ENCODE measurements at places on chromosomes 11 and 22.
A peak's percentile ranks its signal among the peaks of the same experiment; 100 is the strongest.

GRCh38 chr11:27719546-27719925, 19.3 kb upstream of the BDNF start:
- H3K27me3 ChIP-seq: peaks cover 15% of the 10 kb centered on the region
- H3K4me3 ChIP-seq: peak overlapping the region; percentile 77
- H3K4me1 ChIP-seq: peaks cover 24% of the 10 kb centered on the region
- DNase-seq: no peak
- no peaks in the 10 kb centered on the region for H3K36me3 ChIP-seq
- H3K27ac ChIP-seq: no peak overlapping the region

DNA sequence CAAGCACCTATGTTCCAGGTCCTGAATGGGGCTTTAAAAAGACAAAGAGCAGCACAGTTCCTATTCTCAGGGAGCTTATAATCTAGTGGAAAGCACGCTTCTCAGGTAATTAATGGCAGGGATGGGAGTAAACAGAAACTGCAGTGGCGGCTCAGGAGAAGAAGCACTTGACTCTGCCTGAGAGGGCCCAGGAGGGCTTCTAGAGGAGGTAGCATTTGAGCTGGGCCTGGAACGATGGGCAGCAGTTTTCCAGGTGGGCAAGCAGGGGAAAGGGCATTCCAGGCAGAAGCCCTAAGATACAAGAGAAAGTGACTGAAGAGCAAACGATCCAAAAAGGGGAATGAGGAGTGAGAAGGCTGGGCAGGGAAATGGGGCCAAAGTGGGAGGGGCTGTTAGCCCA, 37.1 kb upstream of the CHST1 start:
- peaks cover 33% of the 10 kb centered on the region for H3K4me1 ChIP-seq
- H3K27me3 ChIP-seq: peaks cover 2% of the 10 kb centered on the region
- peak overlapping the region; percentile 15 for H3K27ac ChIP-seq
- peaks cover 3% of the 10 kb centered on the region for H3K36me3 ChIP-seq

DNA sequence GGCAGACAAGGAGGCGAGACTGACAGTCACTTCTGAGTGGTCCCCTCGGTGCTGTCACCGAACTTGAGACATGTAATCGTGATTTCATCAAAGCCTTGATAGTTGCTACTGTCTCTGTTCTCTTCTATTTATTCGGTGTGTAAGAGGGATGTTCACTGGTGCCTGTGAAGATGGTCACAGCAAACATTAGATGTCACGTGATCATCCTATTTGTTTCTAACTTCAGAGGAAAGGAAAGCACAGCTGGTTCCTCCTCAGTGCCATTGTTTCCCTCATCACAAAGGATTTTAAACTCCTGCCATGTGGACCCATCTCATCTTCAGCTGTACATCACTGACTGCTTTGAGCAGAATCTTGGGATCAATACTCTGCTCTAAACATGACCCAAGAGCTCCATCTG, 73.1 kb upstream of the CLMP start:
- H3K4me1 ChIP-seq: peaks cover 35% of the 10 kb centered on the region
- H3K4me3 ChIP-seq: no peak overlapping the region
- peak overlapping the region; percentile 70 for H3K27ac ChIP-seq
- H3K27me3 ChIP-seq: peaks cover 2% of the 10 kb centered on the region
- DNase-seq: no peak

DNA sequence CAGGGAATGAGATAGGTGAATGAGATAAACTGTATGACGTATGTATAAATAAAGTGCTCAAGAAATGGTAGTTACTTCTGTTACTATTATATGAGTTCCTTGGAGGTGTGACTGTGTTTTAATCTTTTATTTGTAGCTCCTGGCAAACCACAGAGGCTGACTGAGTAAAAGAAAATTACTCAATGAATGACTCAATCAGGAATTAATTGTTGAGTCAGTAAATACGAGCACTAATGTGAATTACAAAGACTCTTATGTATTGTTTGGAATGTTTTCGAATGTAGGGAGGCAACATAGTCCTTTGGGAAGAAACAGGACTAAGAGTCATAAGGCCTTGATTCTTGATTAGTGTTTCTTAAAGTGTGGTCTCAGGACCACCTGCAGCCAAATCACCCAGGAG, 51.1 kb upstream of the BLID start:
- H3K4me1 ChIP-seq: no peaks in the 10 kb centered on the region
- no peaks in the 10 kb centered on the region for H3K27me3 ChIP-seq
- DNase-seq: no peak

DNA sequence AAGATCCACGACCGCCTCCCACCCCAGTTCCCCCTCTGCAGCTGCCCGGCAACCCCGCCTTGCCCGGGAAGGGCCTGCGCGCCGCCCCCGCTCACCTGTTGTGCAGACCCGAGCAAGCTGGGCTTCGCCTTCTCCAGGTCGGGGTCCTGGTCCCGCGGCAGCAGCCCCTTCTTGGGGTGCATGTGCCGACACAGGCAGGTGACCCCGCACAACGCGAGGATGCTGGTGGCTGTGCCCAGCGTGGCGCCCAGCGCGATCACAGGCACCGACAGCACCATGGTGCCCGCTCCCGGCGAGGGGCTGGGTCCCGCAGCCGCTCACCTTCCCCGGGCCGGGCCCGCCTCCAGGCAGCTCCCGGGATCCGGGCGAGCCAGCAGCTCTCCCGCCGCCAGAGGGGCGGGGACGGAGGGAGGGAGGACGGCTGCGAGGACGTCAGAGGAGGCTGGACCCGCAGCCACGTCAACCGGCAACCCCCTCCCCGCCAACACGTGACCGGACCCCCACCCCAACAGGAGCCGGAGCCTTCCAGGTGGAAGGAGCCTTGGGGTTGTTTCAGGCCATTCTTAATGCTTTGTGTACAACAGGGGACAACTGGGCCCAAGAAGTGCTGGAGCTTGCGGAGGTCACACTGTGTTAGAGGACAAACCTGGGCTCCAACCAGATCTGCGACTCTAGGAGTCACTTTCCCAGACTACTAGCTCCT, at the start of gene SYT13:
Gene SYT13 (minus strand): TSS at position 412 of the 703 bp plus-strand sequence. CDS start 134 bp downstream, at position 278.
- H3K4me3 ChIP-seq: peak within 1 kb of the TSS; percentile 72
- peaks cover 11% of the 10 kb centered on the region for H3K4me1 ChIP-seq
- peak; percentile 57 for DNase-seq
- no peaks in the 10 kb centered on the region for H3K36me3 ChIP-seq

- H3K36me3 ChIP-seq: no peaks in the 10 kb centered on the region
- peaks cover 2% of the 10 kb centered on the region for H3K4me1 ChIP-seq
- H3K27ac ChIP-seq: peak overlapping the region; percentile 84
- H3K4me3 ChIP-seq: peak overlapping the region; percentile 59
Measured at GRCh38 chr22:30444632-30445437, 19.3 kb downstream of the MTFP1 start.

GRCh38 chr22:19955241-19956128, 13.9 kb upstream of the TXNRD2 start:
- H3K4me3 ChIP-seq: no peak overlapping the region
- no peak for DNase-seq
- H3K27me3 ChIP-seq: no peaks in the 10 kb centered on the region
- H3K4me1 ChIP-seq: peaks cover 17% of the 10 kb centered on the region

DNA sequence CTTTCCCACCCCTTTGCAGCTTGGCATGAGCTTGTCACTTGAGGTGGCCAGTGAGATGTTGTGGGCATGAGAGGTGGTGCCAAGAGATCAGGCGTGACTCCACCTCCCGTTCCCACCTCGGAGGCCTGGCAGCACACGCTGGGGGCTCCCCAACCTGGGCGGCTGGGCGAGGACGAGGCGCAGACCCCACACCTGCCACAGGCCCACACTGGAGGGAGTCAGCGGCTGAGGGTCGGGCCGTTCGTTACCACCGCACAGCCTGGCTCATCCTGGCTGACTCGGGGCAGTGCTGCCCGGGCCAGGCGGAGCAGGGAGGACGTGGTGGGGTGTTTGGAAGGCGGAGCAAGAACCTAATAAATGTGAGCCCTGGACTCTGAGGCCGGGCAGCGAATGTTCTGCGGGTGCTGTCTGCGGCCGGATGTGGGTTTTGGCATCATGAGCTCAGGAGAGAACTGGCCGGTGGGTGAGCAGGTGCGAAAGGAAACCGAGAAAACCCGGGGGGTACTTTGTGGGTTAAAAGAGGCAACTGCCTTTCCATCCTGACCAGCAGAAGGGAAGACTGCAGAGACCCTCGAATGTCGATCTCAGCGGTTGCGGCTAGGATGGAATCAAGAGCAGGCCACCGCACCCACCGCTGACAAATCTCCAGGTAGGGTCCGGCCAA, 10.2 kb upstream of the IFITM3 start:
- no peaks in the 10 kb centered on the region for H3K27me3 ChIP-seq
- peak overlapping the region; percentile 11 for H3K4me3 ChIP-seq
- no peaks in the 10 kb centered on the region for H3K36me3 ChIP-seq

DNA sequence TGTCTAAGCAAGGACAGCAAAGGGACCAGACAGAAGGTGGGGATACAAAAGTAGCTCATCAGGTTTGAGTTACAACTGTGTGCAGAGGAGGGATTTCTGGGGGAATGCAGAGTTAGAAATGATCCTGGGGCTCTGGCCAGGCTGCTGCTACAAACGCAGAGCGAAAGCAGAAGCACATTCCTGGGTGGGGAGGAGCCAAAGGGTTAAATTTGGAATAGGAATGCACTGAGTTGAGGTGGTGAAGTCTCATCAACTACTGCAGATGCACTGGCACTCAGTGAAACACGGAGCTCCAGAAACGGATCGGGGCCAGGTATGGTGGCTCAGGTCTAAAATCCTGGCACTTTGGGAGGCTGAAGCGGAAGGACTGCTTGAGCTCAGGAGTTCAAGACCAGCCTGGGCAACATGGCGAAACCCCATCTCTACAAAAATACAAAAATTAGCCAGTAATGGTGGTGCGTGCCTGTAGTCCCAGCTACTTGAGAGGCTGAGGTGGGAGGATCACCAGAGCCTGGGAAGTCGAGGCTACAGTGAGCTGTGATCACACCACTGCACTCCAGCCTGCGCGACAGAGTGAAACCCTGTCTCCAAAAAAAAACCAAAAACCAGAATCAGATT, 3.2 kb downstream of the CHKA start:
- H3K36me3 ChIP-seq: peaks cover 27% of the 10 kb centered on the region
- no peak for DNase-seq
- H3K4me3 ChIP-seq: peak overlapping the region; percentile 96
- H3K27ac ChIP-seq: peak overlapping the region; percentile 55
- peaks cover 56% of the 10 kb centered on the region for H3K4me1 ChIP-seq

DNA sequence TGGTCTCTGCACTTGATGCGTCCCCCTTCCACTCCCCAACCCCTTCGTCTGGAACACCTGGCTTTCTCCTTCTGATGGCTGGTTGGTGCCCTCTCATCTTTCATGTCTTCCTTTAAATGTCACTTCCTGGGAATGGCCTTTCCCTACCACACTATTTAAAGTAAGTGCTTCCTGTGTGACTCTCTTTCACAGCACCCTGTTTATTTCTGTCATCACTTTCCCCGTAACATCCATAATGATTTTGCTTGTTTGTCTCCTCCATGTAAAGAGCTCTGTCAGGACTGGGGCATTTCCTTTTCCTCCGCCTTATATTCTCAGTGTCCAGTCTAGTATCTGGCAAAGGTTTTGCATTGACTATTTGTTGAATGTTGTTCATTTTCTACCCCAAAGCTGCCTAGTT, 143.0 kb downstream of the DBX1 start:
- DNase-seq: no peak
- H3K36me3 ChIP-seq: no peaks in the 10 kb centered on the region
- peak overlapping the region; percentile 21 for H3K27ac ChIP-seq
- peaks cover 2% of the 10 kb centered on the region for H3K27me3 ChIP-seq
- H3K4me3 ChIP-seq: no peak overlapping the region
- H3K4me1 ChIP-seq: peaks cover 23% of the 10 kb centered on the region

GRCh38 chr11:126636911-126637794, 281.7 kb downstream of the ST3GAL4 start:
- no peak overlapping the region for H3K4me3 ChIP-seq
- H3K4me1 ChIP-seq: peaks cover 8% of the 10 kb centered on the region
- peaks cover 2% of the 10 kb centered on the region for H3K27me3 ChIP-seq
- no peaks in the 10 kb centered on the region for H3K36me3 ChIP-seq
- DNase-seq: no peak
- H3K27ac ChIP-seq: no peak overlapping the region

GRCh38 chr11:72398058-72398758, 36.1 kb downstream of the CLPB start:
- no peak overlapping the region for H3K27ac ChIP-seq
- peaks cover 1% of the 10 kb centered on the region for H3K36me3 ChIP-seq
- H3K4me1 ChIP-seq: no peaks in the 10 kb centered on the region
- H3K4me3 ChIP-seq: no peak overlapping the region

GRCh38 chr11:108035690-108036089, 27.0 kb downstream of the CUL5 start:
- no peak overlapping the region for H3K4me3 ChIP-seq
- peaks cover 25% of the 10 kb centered on the region for H3K36me3 ChIP-seq
- DNase-seq: no peak
- peak overlapping the region; percentile 32 for H3K27ac ChIP-seq
- peaks cover 6% of the 10 kb centered on the region for H3K4me1 ChIP-seq

DNA sequence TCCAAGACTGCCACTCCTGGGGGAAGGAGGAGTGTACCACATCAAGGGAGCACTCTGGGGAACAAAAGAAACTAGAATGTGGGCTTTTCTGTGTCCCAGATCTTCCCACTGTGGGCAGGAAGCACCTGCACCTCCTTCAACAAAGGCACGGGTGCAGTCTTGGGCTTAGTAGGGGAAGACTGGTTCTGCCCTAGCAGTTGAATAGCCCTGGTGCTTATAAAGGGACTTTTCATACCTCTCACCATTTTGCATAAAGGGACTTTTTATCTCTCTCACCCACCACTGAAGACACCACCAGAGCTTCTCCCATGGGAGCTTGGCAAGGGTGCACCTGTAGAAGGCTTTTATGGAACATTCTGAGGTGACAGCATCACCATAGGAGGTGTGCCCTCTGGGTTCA, 65.8 kb upstream of the MS4A8 start:
- no peak overlapping the region for H3K27ac ChIP-seq
- DNase-seq: no peak
- no peaks in the 10 kb centered on the region for H3K4me1 ChIP-seq
- H3K4me3 ChIP-seq: no peak overlapping the region
- no peaks in the 10 kb centered on the region for H3K36me3 ChIP-seq

- peaks cover 3% of the 10 kb centered on the region for H3K27me3 ChIP-seq
- peaks cover 4% of the 10 kb centered on the region for H3K36me3 ChIP-seq
- no peak overlapping the region for H3K4me3 ChIP-seq
- DNase-seq: no peak
Measured at GRCh38 chr22:29693671-29694070, 26.1 kb upstream of the CABP7 start.

- H3K27ac ChIP-seq: no peak overlapping the region
- peaks cover 2% of the 10 kb centered on the region for H3K27me3 ChIP-seq
- no peak for DNase-seq
- H3K36me3 ChIP-seq: no peaks in the 10 kb centered on the region
Measured at GRCh38 chr11:126927623-126928022, 72.9 kb downstream of the KIRREL3 start.

- DNase-seq: no peak
- no peak overlapping the region for H3K27ac ChIP-seq
- peak overlapping the region; percentile 90 for H3K4me3 ChIP-seq
- H3K36me3 ChIP-seq: peaks cover 12% of the 10 kb centered on the region
Measured at GRCh38 chr11:67400942-67401494, 640 bp downstream of the PPP1CA start.

DNA sequence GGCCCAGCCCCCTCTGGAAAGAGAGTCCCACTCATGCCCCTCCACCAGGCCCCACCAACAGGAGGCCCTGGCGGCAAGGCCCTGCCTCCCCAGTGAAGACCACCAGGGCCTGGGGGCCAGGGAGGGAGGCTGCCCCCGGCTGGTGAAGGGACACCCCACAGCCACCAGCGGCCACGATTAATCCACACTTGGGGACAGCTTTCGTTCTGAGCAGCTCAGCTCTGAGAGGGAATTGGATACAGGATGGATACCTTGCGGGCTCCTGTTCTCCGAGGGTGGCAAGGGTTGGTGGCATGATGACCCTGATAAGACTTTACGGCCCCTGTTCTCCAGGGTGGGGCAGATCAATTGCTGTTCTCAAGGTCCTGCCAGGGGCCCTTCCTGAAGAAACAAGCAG, 6.9 kb upstream of the NLRP6 start:
- no peak for DNase-seq
- peaks cover 7% of the 10 kb centered on the region for H3K36me3 ChIP-seq
- H3K4me1 ChIP-seq: no peaks in the 10 kb centered on the region
- peaks cover 2% of the 10 kb centered on the region for H3K27me3 ChIP-seq
- H3K27ac ChIP-seq: no peak overlapping the region
